Smooth muscle cell of the coronary artery (primary cell): ENCODE measurements at places on chromosomes 11 and 22. TPM values are rescaled to one million over a fixed set of nuclear protein-coding genes. Genes with fewer than 3 reads are reported as not detected.

Gene MOGAT2
- not detected in 2 replicates for total RNA-seq

Gene F2
- 0.08 TPM in 1 of 2 replicates, not detected in the other for total RNA-seq

Gene GAL3ST3
- 0.38 TPM in 1 of 2 replicates, not detected in the other for total RNA-seq

Gene RAPSN
- 0.12 and 0.45 TPM in 2 replicates for total RNA-seq

Gene CELSR1
- 0.30 and 1.1 TPM in 2 replicates for total RNA-seq

Gene DDI1
- total RNA-seq, result not detected in 2 replicates

Gene OR52I1
- total RNA-seq, result not detected in 2 replicates

Gene C22orf42
- not detected in 2 replicates for total RNA-seq

Gene TKFC
- total RNA-seq, result 10.3 and 21.0 TPM in 2 replicates

Gene GLYATL2
- total RNA-seq, result 0.53 TPM in 1 of 2 replicates, not detected in the other

Gene SYT13
- 1.7 TPM in 1 of 2 replicates, not detected in the other for total RNA-seq

Gene ROBO4
- total RNA-seq, result 0.35 and 0.53 TPM in 2 replicates

Gene MIOX
- total RNA-seq, result not detected in 2 replicates

Gene FUT4
- 2.2 and 16.8 TPM in 2 replicates for total RNA-seq

Gene PDE2A
- 2.0 and 2.6 TPM in 2 replicates for total RNA-seq

Gene SCO2
- 0.12 and 1.2 TPM in 2 replicates for total RNA-seq

Gene ASCL2
- not detected in 2 replicates for total RNA-seq

Gene MMP10
- total RNA-seq, result 0.35 and 3.2 TPM in 2 replicates

Gene OR4A16
- total RNA-seq, result not detected in 2 replicates
